ENCODE measurements at places on chromosomes 6 and 20.

DNA sequence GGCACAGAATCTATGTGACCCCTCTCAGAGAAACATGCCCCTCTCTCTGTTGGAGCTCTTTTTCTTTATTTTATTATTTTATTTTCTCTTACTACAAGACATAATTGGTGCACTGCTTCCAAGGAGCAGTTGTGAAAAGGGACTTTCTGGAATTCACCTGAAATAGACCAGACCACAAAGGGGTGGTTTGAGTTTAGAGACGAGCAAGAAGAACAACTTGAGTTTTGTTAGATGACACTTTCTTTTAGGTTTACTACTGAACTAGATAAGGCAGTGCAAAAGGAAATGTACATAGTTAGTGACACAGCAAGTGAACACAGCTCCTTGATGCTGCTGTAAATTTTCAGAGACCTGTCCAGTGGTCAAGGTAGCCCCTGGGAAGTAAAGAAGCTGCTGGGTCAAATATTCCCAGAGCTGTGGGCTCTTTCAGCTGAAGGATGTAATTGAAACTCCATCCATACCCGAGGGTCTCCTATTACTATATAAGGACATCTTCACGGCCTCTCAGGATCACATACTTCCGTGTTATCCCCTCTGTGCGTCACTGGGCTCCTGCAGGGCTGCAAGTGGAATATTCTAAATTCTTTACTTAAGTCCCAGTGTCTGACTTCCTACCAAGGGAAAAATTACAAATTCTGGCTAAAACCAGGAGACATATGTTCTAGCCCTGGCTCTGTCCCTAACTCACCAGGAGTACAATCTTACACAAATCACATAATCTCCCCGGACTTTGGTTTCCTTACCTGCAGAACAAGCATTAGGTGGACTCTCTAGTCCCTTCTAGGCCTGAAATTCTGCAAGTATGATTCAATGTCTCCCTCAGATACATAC, 69.1 kb upstream of the ADTRP start:
- no peak for DNase-seq

- no peak for DNase-seq
Measured at GRCh38 chr6:7561153-7561964, 19.9 kb downstream of the DSP start.

- no peak for DNase-seq
Measured at GRCh38 chr6:7770111-7770510, 44.2 kb downstream of the BMP6 start.

- DNase-seq, result no peak
Measured at GRCh38 chr20:32519381-32519730, 65.8 kb downstream of the NOL4L start.

DNA sequence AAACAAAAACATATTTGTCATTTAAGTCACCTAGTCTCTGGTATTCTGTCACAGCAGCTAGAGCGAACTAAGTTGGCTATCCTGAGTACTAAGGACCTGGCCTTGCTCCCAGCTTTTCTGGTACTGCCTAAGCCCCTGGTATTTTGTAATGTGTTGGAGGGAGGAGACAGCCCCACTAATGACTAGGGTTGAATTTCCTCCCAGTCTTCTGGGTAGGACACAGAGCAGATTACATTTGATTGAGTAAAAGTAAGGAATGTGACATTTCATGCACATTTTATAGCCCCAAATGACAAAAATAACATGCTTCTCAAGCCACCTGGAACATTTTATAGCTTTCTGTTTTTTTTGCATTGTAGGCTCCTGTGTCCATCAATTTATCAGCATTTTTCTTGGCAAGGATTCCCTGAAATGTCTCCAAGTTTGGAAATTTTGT, 47.9 kb upstream of the DDR1 start:
- DNase-seq, result no peak

GRCh38 chr6:5219011-5219691, 41.6 kb downstream of the LYRM4 start:
- no peak for DNase-seq

DNA sequence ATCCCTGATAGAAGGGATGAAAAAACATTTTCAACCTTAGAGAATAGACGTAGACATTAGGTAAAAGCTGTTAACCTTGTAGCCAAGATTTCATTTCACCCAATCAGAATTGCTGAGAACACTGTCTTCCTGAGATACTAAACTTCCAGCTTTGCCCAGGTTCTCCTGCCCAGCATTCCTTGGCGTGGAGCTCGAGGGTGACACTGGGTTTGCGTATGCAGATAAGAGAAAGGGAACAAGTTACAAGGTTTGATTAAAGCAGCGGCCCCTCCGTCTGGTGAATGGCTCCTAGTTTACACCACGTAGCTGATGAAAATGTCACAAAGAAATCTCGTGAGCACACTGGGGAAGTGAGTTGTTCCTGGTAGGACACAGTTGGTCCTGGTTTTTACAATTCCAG, 247.8 kb downstream of the FARS2 start:
- DNase-seq, result no peak

Measured in C1 segment of cervical spinal cord (tissue), 14 donors.